ENCODE measurements at places on chromosomes 11 and 22. TPM values are rescaled to one million over a fixed set of nuclear protein-coding genes. Genes with fewer than 3 reads are reported as not detected.

POTEH gene
- 0.40 TPM for total RNA-seq

FAM227A gene
- total RNA-seq: 1.8 TPM

GRCh38 chr22:45358127-45358526, 48.4 kb downstream of the FAM118A start:
- DNase-seq: no peak

GRCh38 chr22:45533703-45534102, 31.0 kb downstream of the FBLN1 start:
- no peak for DNase-seq

DNA sequence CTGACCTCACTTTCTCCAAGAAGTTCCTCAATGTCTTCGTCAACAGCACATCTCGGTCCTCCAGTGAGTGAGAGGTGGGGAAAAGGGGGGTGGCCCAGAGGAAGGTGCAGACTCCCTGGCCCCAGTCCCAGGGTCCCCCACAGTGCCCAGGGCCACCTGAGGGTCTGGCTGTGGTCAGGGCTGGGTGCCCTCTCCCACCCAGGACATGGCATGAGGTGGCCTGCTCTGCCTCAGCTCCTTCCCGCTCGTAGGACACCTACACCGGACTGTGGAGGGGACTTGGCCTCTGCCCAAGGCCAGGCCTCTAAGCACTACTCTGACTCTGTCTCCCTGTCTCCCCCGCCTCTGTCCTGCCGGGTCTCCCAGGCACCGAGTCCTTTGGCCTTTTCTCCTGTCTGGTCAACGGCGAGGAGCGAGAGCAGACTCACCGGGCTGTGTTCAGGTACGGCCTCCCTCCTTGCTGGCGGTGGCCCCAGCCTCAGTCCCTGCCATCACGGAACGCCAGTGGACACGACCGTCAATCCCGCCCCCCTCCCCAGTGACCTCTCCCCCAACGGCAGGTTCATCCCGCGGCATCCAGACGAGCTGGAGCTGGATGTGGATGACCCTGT, 4.5 kb downstream of the MAPK8IP2 start:
- no peak for DNase-seq

- DNase-seq: no peak
These were observed 7.3 kb upstream of the C11orf86 start for GRCh38 chr11:66967670-66968425.

- peak; percentile 72 for DNase-seq
These were observed 25.7 kb downstream of the DRD4 start for GRCh38 chr11:662689-663274.

GRCh38 chr11:11624204-11624603, 2.4 kb upstream of the GALNT18 start:
- DNase-seq: no peak

DNA sequence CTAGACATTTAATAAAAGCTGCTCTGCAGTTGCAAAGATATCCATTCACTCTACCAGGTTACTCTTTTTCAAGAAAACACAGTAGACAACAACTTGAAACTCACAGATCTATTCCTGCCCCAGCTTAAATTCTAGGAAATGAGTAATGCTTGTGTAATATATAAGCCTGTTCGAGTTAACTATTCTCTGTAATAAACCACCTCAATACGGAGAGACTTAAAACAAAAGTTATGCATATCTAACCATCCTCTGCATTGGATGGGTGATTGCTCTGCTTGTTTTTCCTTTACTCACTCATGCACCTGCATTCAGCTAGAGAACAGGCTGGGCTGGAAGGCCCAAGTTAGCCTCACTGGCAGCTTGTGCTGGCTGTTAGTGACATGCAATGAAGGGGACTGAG, 13.3 kb downstream of the LRRC4C start:
- no peak for DNase-seq

GRCh38 chr11:118735203-118735602, 55.8 kb upstream of the TREH start:
- DNase-seq: no peak

DNA sequence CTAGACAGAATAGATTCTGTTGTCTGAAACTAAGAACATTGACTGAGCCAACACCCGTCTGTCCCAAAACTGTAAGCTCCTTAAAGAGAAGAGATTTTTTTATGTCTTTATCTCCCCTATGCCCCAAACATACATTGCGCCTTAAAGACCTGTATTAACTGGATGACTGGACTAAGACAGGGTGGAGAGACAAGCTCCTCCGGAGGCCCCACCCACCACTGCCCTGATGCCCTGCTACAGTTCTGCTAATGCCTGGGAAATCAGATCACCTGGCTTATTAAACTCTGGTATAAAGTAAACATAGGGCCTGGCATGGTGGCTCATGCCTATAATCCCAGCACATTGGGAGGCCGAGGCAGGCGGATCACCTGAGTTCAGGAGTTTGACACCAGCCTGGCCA, 203.7 kb downstream of the TENM4 start:
- no peak for DNase-seq

DNA sequence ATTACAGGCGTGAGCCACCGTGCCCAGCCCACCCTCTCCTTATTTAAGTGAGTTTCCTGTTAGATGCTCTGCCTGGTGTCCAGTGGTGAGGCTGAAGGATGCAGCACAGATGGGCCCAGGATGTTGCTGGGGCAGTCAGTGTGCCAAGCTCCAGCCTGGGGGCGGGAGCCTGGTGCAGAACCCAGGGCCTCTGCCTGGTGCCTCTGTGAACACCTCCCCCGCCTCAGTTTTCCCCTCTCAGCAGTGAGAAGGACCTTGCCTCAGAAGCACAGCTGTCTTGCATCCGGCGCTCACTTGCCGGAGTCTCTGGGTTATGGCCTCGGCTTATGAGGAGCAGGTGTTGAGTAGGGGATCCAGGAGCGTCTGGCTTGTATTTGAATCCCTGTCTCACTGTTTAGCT, 116.2 kb downstream of the KIAA1671 start:
- DNase-seq: no peak
